ENCODE measurements at places on chromosomes 3 and 15.

DNA sequence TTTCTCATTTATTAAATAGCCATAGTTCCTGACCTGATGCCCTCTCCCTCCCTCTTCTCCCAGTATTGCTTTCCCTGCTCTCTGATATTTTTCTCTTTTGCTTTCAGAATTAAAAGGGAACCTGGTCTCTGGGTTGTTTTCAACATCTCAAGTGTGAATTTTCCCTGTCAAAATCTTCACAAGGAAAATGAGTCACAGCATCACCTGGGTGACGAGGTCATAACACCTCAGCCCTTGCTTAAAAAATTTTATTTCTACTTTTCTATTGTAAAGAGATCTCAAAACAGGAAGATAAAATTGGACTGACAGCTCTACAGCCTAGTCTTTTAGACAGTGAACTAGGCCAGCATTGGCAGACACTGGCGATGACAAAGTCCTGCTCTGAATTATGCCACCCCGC, 40.1 kb downstream of the GAP43 start:
- no peak overlapping the region for H3K27ac ChIP-seq
- H3K27me3 ChIP-seq = no peaks in the 10 kb centered on the region
- H3K4me1 ChIP-seq = no peaks in the 10 kb centered on the region
- H3K36me3 ChIP-seq = no peaks in the 10 kb centered on the region

GRCh38 chr15:69493406-69493805, 40.8 kb downstream of the RPLP1 start:
- H3K4me3 ChIP-seq = no peak overlapping the region
- H3K27me3 ChIP-seq = no peaks in the 10 kb centered on the region
- ATAC-seq = no peak
- no peak overlapping the region for H3K27ac ChIP-seq
- no peaks in the 10 kb centered on the region for H3K36me3 ChIP-seq
- H3K4me1 ChIP-seq = no peaks in the 10 kb centered on the region

DNA sequence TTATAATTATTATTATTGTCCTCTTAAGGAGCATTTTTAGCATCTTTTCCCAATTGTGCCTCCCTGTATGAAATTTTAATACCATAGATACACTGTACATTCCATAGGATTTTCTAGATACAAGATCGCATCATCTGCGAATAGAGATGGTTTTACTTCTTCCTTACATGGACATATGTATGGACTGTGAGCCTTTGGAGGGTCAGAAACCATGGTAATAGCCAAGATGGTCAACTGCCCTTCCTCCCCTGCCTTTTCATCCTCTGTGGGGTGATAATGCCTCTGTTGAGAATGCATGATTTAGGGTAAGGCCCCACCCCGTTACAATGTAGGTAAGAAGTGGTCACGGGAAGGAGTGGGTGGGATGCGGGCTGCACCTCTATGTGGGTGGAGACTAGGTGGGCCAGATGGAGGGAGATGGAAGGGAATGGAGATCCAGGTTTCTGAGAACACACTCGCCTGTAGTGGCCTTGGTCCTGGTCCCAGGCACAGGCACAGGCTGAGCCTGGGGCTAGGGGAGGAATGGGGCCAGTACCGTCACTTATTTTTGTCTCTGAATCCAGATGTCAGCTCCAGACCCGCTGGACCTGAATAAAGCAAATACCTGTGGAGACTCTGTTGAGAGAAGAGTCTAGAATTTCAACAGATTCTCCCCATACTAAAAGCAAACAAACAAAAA, 31.7 kb downstream of the GOLGA6A start:
- peaks cover 25% of the 10 kb centered on the region for H3K4me1 ChIP-seq
- ATAC-seq = no peak
- no peaks in the 10 kb centered on the region for H3K27me3 ChIP-seq
- H3K27ac ChIP-seq = peak overlapping the region; percentile 83
- H3K4me3 ChIP-seq = peak overlapping the region; percentile 8

DNA sequence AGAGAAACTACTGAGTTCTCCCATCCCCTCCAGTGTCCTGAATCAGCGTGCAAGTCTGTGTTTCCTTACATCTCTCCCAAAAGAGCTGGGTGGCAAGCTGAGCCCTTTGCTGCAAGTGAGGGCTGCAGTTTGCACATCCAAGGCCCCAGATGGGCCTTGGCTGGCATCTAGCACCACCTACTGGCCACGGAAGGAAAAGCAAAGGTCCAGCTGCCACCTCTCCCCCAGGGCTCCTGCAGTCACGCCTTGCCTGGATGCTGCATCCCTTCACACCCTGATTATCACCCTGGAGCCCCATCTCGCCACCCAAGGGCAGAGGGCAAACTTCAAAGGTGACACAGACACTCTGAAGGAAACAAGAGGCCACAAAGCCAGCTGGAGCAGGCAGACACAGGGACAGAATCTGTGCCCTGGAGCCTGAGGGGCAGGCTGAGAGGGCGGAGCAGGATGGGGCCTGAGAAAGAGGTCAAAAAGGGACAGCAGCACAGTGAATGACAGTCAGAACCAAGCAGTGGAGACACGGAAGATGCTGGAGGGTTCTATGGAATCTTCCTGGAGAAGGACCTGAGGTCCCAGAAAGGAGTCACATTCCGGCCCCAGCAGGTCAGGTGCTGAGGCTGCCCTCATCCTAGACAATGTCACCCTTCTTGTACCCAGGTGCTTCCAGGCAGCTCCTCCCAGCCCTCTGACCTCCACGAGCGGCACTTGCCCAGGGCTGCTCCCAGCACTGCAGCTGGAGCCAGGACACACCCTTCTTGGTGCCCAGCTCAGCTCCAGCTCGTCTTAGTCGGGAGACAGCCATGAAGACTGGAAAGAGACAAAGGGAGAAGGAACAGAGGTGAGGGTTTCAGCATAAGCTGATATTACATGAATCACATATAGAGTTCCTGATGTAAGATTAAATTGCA, 18.3 kb upstream of the NTRK3 start:
- peaks cover 36% of the 10 kb centered on the region for H3K27me3 ChIP-seq
- no peak for ATAC-seq
- no peaks in the 10 kb centered on the region for H3K4me1 ChIP-seq

GRCh38 chr15:75167588-75168350, 33.9 kb upstream of the C15orf39 start:
- no peak overlapping the region for H3K4me3 ChIP-seq
- no peaks in the 10 kb centered on the region for H3K27me3 ChIP-seq
- H3K27ac ChIP-seq = no peak overlapping the region
- no peaks in the 10 kb centered on the region for H3K36me3 ChIP-seq
- no peak for ATAC-seq
- no peaks in the 10 kb centered on the region for H3K4me1 ChIP-seq

DNA sequence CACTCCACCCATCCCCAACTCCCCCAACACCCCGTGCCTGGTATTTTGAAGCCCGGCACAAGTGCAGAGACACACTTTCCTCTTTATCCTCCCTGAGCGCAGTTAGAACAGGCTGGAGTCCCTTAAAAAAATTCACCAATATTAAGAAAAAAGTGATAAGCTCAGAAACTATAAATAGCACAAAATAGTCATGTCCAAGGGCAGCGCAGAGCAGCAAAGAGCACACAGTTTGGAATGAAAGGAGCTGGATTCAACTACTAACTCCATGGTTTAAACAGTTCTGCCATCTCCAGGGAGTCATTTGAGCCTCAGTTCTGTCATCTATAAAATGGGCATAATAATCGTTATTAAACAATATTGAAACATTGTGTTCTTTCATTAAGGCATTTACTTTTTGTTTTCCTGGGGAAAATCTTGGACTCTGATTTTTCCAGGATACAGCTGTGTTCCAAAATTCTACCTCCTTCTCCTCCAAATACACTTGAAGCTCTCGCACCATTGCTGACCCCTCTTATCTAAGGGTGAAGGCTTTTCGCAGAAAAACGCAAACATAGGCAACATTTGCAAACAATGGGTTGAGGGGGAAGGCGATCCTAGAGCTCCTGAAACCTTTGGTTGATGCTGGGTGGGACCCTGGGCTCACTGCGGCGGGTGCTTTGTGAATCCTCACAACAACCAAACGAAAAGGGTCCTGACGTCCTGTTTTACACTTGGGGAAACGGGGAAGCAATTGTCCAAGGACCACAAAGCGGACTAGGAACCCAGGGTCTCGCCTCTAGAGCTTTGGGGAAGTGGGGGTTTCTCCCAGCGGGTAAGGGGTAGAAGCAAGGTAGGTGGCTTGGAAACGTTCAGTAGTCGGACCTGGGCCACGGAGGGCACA, 41.8 kb downstream of the EPHB3 start:
- peaks cover 67% of the 10 kb centered on the region for H3K27me3 ChIP-seq
- H3K36me3 ChIP-seq = no peaks in the 10 kb centered on the region
- no peak for ATAC-seq
- no peak overlapping the region for H3K27ac ChIP-seq
- no peak overlapping the region for H3K4me3 ChIP-seq
- H3K4me1 ChIP-seq = peaks cover 16% of the 10 kb centered on the region

DNA sequence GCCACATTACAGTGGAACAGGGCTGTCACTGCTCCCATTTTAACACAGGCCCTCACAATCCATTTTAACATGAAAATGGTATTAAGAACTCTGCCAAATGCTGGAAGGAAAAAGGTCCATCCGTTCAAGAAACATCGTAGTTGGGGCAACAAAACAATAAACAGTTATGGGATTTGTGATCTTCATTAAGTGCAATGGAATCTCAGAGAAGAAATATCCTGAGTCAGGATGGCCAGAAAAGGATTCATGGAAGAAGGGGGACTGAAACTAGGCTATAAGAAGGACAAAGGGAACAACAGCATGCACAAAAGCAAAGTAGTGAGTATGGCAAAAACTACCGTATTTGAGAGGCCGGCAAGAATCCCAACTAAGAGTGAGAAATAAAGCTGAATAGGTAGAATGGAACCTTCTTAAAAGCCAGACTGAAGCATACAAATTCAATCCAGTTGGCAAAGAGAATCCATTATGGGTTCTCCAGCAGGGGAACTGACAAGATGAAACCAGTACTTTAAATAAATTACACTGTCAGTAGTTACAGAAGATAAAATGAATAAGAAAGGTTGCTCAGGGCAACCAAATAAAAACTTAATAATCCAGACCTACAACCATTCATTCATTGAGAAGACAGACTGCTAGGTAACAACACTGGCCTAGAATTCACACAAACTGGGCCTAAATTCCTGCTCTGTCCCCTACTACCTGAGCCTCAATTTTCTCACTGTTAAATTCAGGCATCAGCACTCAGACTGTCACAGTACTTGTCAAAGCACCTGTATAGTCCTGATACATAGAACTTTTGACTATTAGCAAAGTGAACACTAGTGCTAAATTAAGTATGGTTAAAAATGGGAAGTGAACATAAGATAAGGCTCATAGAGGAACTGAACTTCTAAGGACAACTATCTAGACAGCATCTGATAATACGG, 6.3 kb downstream of the TBL1XR1 start:
- no peaks in the 10 kb centered on the region for H3K36me3 ChIP-seq
- no peak for ATAC-seq
- peak overlapping the region; percentile 43 for H3K27ac ChIP-seq

DNA sequence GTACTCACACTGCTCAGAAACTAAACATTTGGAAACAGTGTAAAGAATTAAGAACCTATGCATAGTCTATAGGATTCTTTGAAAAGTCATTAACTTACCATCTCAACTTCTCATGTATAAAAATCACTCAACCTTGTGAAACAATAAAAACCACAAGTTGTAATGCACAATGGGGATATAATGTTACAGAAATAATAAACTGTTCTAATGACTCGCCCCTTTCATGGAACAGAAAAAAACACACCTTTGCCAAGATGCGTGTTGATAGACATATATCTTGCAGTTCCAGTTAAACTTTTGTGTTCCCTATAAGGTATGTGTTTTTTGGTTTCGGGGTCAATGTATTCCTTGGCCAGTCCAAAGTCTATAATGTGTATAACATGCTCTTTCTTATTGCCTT, 50.8 kb upstream of the PPIB start:
- no peaks in the 10 kb centered on the region for H3K4me1 ChIP-seq
- no peak for ATAC-seq
- H3K27ac ChIP-seq = no peak overlapping the region
- H3K27me3 ChIP-seq = no peaks in the 10 kb centered on the region

DNA sequence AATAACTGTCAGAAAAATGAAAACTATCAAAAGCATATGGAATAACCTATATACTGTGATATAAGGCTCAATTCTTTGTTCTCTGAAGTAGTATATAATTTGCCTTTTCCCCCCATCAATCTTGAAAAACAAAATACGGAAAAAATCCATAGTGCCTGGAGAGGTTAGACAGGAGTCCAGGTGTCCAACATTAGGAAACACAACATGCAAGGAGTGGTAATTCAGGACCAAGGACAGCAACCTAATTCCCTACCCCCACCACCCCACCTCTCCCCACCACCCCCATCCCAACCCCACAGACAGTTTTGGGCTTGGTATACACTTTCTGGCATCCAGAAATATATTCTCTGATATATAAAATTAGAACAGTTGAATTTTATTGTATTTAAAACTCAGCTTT, 55.1 kb upstream of the SLC25A26 start:
- H3K4me1 ChIP-seq = no peaks in the 10 kb centered on the region
- no peaks in the 10 kb centered on the region for H3K36me3 ChIP-seq
- H3K4me3 ChIP-seq = no peak overlapping the region
- H3K27ac ChIP-seq = no peak overlapping the region
- no peak for ATAC-seq

DNA sequence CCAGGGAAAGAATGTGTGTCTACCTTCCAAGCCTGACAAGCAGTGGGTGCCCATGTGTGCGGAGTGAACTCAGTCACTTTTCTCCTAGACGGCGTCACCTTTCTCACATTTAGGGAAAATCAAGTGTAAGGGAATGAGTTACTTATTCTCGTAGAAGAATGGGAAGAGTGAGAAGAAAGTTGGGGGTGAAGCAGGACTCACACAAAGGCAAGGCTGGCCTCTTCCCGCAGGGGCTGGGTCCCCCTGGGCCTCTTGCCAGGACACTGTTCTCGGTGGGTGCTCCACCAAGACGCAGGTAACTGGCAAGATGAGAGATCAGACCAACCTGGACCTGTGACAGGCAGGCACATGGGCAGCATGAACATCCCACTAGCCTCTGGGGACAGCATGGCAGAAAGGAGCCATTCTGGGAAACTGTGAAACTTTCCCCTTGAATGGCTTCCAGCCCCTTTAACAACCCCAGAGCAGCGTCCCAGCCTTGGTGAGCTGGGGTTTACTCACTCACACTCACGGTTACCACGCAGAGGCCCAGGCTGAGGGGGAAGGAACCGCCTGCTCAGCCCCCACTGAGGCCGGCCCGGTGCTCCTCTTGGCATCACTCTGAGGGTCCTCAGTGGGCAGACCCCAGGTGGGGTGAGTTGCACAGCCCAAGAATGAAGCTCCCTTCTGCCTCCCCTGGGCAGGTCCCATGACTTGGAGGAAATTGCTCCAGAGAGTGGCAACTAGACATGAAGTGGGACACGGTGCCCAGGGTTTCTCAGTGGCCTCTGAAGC, 15.0 kb upstream of the SRP14 start:
- H3K4me1 ChIP-seq = no peaks in the 10 kb centered on the region
- H3K4me3 ChIP-seq = no peak overlapping the region
- ATAC-seq = no peak
- no peaks in the 10 kb centered on the region for H3K36me3 ChIP-seq
- H3K27ac ChIP-seq = no peak overlapping the region
- H3K27me3 ChIP-seq = no peaks in the 10 kb centered on the region

- H3K4me1 ChIP-seq = no peaks in the 10 kb centered on the region
- H3K27ac ChIP-seq = no peak overlapping the region
- peaks cover 3% of the 10 kb centered on the region for H3K27me3 ChIP-seq
- no peak for ATAC-seq
- H3K4me3 ChIP-seq = no peak overlapping the region
These were observed 70.9 kb downstream of the SCN5A start for GRCh38 chr3:38578551-38578950.

- H3K27ac ChIP-seq = peak overlapping the region; percentile 91
- no peak for ATAC-seq
- H3K4me1 ChIP-seq = peaks cover 6% of the 10 kb centered on the region
- H3K36me3 ChIP-seq = no peaks in the 10 kb centered on the region
- no peaks in the 10 kb centered on the region for H3K27me3 ChIP-seq
These were observed 3.2 kb upstream of the FEM1B start for GRCh38 chr15:68274201-68274848.
